Cortex of kidney (tissue), 1 donor: ENCODE measurements at places on chromosomes 6 and 20.

GRCh38 chr20:62119591-62120364 lies 2.5 kb upstream of the LSM14B start:
- DNase-seq: no peak

DNA sequence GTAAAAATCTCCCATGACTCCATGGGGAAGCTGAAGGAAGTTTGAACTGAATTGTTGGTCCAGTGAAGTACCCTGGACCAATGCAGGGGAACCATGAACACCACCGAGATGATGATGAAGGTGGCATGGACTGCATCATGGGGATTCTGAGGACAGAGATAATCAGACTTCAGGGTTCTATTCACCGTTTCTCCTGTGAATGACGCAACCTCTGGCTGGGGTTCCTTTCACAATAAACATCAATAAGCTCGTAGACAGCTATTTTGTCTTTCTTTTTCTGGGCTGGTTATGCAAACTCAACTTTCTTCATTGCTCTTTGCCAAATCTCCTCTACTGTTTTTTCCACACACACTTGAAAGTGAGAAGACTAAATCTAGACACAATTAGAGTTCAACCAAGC lies 87.9 kb upstream of the NKX2-2 start:
- no peak for DNase-seq

DNA sequence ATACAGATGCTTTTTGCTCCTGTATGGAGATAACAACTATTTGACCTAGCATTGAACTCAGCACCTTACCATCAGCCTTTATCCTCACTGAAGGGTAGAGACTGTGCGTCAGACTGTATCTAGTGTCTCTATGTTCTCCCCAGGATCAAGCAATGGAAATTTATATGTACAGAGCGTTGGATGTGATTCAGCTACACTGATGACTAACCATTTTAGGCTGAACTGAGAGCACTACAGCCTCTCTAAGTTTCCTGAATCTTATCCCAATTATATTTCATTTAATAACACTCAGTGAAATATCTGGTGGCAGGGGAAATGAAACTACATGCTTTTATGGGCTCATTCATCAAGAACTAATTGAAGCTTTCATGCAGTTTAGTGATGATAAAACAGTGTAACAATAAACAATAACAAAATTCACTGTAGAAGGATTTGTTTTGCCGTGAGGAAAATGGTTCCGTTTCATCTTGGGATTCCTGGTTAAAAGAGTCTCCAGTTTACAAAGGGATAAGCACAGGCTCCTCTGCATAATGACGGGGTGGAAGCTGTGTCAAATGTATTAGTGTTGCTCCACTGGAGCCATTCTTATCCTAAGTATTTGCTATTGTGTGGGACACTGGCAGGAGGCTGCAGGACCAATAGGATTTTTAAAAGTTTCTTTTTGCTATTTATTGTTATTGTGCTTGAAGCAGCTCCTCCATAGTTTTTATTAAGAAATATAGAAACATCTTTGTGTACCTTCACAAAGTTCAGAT lies 567.6 kb upstream of the MMS22L start:
- DNase-seq: no peak

DNA sequence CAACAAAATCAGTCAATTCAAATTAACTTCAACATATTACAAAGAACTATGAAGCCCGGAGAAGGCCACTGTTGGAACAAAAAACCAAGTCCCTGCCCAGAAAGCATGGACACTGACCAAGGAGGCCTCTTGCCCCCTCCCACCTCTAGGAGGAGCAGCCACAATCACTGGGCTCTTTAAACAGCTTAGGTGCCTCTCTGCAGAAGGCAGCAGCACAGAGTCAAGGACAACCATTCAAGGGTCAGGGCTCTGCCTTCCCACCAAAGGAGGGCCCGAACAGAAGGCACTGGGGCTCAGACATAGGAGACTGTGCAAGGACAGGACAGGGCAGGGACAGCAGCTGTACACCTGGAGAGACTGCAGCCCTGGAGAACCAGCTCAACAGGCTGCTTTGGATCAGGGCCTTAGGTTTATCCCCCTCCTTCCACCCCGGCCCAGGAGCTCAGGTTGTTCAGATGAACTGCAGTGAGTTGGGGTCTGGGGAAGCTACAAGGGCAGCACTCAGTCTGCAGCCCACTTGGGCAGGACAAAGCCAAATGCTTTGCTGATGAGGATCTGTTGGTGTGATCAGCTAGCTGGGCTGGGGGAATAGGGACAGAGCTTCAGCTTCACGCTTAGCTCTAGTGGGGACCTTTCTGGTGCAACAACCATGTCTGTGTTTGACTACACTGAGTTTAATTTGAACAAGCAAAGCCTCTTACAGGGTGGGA lies 17.8 kb downstream of the TOMM34 start:
- no peak for DNase-seq

- no peak for DNase-seq
Observed at GRCh38 chr6:141744971-141745370, 387.8 kb upstream of the GJE1 start.

DNA sequence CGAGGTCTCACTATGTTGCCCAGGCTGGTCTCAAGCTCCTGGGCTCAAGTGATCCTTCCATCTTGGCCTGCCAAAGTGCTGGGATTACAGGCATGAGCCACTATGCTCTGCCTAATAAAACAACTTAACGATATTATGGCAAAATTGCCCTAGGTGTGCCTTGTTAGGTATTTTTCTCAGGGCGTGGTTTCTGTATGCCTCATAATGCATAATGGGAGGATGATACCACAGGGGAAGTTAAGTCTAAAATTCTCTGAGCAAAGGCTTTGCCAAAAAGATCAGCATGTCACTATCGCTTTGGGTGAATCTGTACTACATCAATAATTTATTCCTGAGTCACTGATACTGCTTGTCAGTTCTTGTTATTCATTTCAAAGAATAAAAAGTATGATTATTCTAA lies 15.9 kb upstream of the LOC128125822 start:
- DNase-seq: no peak
